NCI-H1105 (cell line): ENCODE measurements at places on chromosomes 7 and 10.

- DNase-seq, result no peak
These were observed 1.3 kb downstream of the PTN start for GRCh38 chr7:137342265-137342664.

DNA sequence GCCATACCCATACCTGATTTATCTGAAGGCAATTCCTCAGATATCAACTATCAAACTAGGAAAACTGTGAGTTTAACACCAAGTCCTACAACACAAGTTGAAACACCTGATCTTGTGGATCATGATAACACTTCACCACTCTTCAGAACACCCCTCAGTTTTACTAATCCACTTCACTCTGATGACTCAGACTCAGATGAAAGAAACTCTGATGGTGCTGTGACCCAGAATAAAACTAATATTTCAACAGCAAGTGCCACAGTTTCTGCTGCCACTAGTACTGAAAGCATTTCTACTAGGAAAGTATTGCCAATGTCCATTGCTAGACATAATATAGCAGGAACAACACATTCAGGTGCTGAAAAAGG, 69.0 kb upstream of the RSBN1L start:
- DNase-seq, result no peak

DNA sequence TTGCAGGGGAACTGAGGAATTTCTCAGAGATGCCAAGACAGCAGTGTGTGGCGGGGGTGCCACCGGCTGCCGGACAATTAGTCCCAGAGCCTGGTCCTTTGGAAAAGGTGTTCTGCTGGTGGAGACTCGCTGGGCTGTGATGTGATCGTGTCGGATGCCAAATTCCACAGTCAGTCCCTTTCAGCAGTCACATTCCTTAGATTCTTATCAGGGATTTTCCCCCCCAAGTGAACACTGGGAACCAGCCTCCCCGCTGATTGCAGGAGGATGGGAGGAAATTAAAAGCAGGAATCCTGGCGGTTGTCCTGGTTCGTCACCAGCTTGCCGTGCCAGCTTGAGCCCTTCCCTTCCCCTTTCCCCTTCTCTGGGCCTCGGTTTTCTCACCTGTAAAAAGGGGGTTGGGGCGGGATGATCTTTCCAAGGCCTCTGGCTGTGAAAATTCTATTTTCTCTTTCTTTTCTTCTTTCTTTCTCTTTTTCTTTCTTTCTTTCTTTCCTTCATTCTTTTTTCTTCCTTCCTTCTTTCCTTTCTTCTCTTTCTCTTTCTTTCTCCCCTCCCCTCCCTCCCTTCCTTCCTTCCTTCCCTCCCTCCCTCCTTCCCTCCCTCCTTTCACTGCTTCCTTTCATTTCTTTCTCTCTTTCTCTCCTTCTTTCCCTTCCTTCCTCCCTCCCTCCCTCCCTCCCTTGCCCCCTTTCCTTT, 39.6 kb downstream of the COL26A1 start:
- DNase-seq, result no peak

DNA sequence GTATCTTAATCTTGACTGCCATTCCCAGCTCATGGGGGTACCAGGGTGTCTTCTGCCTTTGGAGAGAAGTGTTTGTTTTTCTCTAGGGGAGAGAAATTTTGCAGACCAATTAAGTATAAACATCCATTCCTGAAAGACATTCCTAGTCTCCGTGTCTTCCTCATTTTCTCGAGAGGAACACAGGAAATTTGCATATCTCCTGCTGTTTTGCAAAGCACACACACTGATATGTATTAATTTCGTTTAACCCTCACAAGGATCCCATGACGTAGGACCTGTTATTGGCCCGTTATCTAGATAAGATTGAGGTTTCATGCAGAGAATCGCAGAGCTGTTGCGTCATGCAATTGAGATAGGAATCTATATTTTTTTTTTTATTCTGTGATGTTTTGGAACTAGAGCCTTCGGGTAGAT, 944 bp downstream of the RHBDD2 start:
- no peak for DNase-seq

- DNase-seq, result no peak
These were observed 160.0 kb upstream of the MKI67 start for GRCh38 chr10:128286141-128286761.

DNA sequence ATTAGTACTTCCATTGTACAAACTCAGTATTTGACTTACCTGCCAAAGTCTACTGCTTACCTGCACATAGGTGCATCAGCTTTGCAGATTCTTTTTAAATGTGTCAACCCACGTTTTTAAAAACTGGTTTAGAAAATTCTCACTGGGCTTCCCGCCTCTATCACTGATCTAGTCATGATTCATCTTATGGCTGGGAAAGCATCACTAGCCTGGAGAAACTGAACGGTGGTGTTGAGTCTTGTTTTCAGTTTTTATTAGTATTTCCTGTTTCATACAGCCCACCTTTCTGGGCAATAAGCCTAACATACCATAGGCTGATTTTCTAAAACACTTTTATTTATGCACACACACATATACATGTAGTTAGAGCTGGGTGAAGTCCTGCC, 19.7 kb downstream of the DOCK1 start:
- DNase-seq, result no peak

- no peak for DNase-seq
These were observed 39.7 kb downstream of the AHCYL2 start for GRCh38 chr7:129264534-129264933.

GRCh38 chr10:44333511-44333910, 51.4 kb downstream of the CXCL12 start:
- DNase-seq, result no peak

DNA sequence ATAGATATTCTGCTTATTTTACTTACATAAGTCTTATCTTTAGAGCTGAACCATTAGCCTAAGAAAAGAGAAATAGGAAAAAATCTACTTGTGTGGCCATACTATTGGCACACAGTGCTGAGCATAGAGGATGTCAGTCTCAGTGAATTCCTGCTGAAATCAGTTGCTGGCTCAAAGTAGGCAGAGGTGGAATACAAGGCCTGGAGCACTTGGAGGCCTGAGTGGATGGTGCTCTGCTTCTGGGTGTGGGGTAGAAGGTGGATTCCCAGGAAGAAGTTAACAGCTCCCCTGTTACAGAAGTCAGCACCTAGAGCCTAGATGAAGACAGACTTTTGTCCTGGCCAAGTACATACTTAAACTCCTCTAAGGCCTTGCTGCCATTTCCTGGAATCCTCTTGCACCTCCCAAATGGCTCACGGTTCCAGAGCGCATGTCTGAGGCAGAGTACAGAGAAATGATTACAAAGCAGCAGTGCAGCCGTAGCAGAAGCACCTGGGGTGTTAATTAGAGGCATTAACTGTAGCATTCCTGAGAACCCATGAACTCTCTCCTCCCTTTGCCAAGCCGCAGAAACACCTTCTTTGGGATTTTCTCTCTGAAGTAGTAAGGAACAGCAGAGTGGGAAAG, 18.0 kb upstream of the XPNPEP1 start:
- no peak for DNase-seq

DNA sequence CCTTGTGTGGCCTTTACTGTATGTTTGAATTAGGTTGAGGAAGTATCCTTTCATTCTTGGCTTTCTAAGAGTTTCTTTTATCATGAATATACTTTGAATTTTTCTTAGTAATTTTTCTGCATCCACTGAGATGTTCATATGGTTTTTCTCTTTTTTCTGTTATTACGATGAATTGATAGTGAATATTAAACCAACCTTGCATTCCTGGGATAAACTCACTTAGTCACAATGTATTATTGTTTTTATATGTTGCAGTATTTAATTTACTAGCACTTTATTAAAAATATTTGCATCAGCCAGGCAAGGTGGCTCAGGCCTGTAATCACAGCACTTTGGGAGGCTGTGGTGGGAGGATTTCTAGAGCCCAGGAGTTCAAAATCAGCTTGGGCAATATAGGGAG, 15.3 kb upstream of the RBM33 start:
- no peak for DNase-seq

- no peak for DNase-seq
These were observed 10.6 kb upstream of the TRPV6 start for GRCh38 chr7:142896151-142896550.

DNA sequence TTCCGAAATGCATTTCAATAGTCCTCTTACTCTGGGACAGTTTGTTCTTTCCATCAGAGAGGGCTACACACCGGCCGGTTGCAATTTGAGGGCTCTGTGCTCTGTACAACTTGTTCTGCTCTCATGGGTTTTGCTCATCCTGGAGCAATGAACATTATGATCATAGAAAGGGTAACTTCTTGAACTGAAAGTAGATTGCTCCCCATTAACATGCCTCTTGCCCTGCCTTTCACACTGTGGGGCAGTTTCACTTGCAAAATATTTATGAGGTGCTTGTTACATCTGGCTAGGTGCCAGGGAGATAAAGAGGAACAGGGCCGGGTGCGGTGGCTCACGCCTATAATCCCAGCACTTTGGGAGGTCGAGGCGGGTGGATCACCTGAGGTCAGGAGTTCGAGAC, 97.3 kb upstream of the MPP7 start:
- DNase-seq, result no peak

GRCh38 chr7:88789480-88790064, 6.0 kb downstream of the TEX47 start:
- no peak for DNase-seq

DNA sequence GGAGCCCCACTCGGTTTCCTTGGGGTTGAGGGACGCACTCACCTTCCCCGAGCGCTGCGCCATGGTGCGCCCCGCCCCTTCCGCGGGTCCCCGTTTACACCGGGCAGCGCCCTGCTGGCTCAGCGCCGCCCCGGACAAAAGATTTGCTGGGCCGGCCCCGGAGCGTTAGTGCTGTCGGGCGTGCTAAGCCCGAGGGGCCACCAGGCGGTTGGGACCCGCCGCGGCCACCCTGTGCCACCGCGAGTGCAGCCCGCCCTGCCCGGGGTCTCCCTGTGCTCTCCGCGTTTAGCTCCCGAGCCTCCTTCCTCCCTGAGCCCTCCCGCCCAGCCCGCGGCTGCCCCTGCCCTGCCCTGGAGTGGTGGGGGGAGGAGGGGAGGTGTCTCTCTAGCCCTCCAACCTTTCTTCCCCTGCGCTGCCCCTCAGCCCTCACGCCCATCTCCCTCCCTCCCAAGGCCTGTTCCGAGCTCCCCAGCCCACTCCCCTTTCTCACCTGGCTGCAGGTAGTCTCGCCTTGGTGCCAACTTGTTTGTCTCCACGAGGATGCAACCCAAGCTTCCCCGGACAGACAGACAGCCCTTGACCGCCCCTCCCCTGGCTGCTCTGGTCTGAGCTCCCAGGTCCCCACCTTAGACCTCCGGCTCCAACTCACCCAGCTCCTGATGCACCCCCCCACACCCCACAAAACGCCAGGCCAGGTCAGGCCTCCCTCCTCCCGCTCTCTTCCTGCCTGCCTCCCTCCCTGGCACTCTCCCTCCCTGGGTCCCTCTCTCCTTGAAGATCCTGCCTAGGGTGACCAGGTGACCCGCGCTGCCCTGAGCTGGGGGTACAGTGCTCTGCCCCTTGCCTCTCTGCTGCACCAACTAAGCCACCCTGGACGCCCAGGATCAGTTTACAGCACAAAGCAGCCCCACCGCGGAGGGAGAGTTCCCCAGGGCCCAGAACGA, at the start of gene CRYGN:
Gene CRYGN (minus strand): TSS at position 287 of the 944 bp plus-strand sequence. CDS start 224 bp downstream, at position 63.
- no peak for DNase-seq

DNA sequence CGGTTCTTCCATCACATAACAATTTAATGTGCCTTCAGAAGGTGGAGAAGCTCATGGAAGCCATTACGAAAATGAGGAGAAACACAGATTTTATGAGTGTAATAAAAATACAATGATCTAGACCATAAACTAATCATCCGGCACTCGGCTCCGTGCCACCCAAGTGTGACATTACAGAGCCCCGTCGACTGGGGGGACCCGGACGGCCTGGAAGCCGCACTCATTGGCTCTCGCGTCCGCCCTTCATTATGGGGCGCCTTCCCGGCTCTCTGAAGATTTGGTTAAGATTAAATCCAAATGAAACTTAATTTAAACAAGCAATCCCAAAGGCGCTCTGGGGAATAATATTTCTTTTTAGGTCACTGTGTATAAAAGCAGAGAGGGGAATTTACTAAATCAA, 242.6 kb downstream of the DNAJB6 start:
- DNase-seq, result no peak

DNA sequence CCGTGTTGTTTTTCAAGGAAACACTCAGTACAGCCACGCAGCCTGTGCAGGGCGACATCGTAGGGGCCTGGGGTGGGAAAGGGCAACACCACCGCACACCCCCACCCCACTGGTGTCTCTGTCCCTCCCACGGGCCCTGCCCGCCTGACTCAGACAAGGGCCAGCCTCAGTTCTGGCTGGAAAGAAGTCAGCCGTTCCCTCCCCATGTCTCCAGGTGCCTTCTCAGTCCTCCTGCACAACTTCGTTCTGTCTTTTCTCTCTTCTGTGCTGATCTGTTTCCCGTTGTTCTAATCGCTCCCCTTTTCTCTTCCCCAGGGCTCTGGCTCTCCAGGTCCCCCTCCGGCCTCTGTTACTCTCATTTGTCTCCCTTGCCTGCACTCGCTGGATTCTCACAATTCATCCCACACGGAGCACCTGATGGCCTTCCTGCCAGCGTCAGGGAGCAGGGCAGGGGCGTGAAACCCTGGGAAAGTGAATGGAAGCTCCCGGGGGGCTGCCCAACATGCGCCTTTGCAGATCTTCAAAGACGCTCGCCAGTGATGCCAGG, 97.7 kb downstream of the WDR37 start:
- DNase-seq, result no peak

DNA sequence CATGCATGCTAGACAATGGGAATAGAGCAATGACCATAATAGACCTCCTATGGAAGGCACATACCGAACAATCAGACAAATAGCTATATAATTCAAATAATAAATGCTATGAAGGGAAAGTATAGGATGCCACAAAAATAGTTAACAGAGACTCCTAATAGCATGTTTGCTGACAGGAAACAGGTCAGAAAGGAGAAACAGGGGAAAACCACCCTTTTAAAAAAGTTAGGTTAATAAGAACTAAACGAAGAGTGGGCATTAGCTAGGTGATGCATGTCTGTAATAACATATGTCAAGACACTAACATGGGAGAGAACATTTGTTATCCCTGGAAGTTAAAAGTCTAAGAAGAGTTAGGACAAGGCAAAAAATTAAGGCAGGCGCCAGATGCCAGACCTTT, 58.9 kb downstream of the ABI1 start:
- DNase-seq, result no peak

DNA sequence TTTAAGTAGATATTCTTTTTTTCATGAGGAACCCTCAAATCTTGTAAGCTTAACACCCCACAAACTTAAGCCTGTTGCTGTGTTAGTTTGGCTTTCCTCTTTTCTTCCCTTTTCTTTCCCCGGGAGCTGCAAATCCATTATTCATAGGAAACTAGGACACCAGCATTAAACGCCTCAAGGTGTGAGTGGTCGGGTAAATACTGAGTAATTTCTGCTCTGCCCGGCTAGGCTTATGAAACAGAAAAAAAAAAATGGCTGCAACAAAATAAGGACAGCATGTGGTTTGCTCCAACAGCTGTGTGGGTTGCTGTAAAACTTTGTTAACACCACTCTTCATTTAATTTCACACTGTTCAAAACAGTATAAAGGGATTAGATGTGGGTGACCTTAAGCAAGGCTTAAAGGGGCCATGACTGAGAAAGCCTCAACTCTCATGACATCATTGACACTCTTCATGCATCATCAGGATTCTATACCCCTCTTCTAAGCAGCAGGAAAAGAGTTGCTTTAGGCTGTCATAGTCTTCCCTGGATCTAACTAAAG, 104.1 kb downstream of the AOAH start:
- DNase-seq, result no peak
